ENCODE measurements at places on chromosomes 4 and X.

- DNase-seq, result peak; percentile 2
Observed at GRCh38 chr4:41360921-41361793, 104.4 kb downstream of the UCHL1 start.

DNA sequence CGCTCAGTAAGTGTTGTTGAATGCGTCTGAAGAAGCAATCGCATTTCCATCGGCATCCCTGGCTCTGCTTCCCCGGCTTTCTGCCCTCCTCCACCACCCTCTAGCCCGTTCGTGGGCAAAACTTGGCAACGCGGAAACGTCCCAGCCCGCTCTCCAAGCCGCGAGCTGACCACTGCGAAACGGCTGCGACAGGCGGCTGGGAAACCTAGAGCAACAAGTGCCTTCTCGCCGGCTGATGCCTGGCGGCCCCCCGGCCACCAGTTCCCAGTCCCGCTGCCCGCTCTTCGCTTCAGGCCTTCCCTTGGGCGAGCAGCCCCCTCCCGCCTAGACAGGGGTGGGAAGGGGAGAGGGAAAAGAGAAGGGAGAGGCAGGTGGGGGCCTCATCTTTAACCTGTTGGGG is 837 bp downstream of the CITED1 start:
- no peak for DNase-seq

GRCh38 chr4:81506731-81507130 is 35.0 kb upstream of the RASGEF1B start:
- DNase-seq, result no peak

- no peak for DNase-seq
Observed at GRCh38 chr4:70997036-70997435, 3.6 kb downstream of the DCK start.

DNA sequence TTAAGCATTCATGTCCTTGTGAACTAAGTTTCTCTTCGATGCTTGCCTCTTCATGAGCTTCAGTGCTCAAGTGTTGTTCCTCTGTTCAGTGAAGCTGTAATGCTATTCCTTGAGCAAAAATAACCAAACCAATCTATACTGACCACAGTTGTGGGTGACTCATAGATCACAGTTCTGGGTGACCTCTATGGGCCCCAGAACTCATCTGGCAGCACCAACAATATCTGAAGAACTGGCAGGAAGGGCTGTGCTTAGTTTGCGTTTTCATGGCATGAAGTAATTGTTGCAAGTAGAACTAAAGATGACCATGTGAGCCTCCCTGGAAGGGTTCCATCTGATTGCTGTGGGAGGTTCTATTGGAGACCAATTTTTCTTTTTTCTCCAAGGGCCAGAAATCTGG is 106.2 kb downstream of the CCNG2 start:
- DNase-seq, result no peak
